Upper lobe of left lung (tissue), 6 donors: ENCODE measurements at places on chromosomes 12 and 14.

GRCh38 chr12:94059394-94060368, 88.7 kb upstream of the PLXNC1 start:
- no peak for DNase-seq
- no peak overlapping the region for H3K4me3 ChIP-seq
- H3K4me1 ChIP-seq = peaks cover 17% of the 10 kb centered on the region
- H3K27me3 ChIP-seq = no peaks in the 10 kb centered on the region
- H3K27ac ChIP-seq = no peak overlapping the region

GRCh38 chr12:107900588-107900987, 126.1 kb downstream of the ASCL4 start:
- no peaks in the 10 kb centered on the region for H3K36me3 ChIP-seq
- no peak overlapping the region for H3K4me3 ChIP-seq
- no peak for DNase-seq
- peaks cover 4% of the 10 kb centered on the region for H3K4me1 ChIP-seq
- H3K27ac ChIP-seq = no peak overlapping the region
- peaks cover 3% of the 10 kb centered on the region for H3K27me3 ChIP-seq

- H3K27me3 ChIP-seq = no peaks in the 10 kb centered on the region
- peak overlapping the region; percentile 5 for H3K27ac ChIP-seq
- no peak for DNase-seq
- H3K4me1 ChIP-seq = peaks cover 61% of the 10 kb centered on the region
- no peaks in the 10 kb centered on the region for H3K36me3 ChIP-seq
- no peak overlapping the region for H3K4me3 ChIP-seq
Measured at GRCh38 chr14:55131370-55132137, 2.5 kb downstream of the LGALS3 start.

- no peaks in the 10 kb centered on the region for H3K4me1 ChIP-seq
- no peak overlapping the region for H3K27ac ChIP-seq
- H3K27me3 ChIP-seq = no peaks in the 10 kb centered on the region
- no peaks in the 10 kb centered on the region for H3K36me3 ChIP-seq
- DNase-seq = no peak
Measured at GRCh38 chr12:130127912-130128789, 34.1 kb upstream of the FZD10 start.

DNA sequence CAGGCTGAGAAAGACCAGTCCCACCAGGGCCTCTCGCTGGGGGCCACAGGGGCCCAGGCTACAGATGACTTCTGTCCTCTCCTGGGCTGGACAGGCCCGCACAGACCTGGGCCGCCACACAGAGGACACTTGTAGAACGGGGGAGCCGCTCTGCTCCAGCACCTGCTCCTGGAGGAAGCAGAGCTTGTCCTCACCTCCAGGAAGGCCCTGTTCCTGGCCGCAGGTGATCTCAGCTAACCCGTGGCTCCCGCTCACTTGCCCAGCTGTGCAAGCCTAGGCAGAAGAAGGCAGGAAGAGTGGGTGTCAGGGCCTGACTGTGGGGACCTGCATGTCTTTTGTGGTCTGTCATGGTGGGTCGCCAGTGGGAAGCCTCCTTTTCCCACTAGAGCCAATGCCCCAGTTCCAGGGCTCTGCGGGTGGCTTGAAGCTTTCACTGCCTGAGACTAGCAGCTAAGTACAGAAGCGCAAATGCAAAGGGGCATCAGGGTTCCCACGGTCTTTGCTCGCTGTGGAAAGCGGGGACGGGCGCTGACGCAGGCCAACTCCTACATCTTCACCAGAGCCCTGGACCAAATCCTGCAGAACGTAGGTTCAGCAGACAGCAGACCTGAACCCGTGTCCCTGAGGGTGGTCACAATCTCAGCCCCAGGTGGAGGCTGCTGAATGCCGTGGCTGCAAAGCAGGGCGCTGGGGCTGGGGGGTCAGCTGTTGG, 8.8 kb upstream of the CEP170B start:
- no peaks in the 10 kb centered on the region for H3K4me1 ChIP-seq
- H3K27ac ChIP-seq = no peak overlapping the region
- H3K4me3 ChIP-seq = no peak overlapping the region
- H3K27me3 ChIP-seq = no peaks in the 10 kb centered on the region
- no peaks in the 10 kb centered on the region for H3K36me3 ChIP-seq
